Suppressor macrophage treated with lipopolysaccharide for 4 hours (primary cell): ENCODE measurements at places on chromosomes 1 and 21.

- DNase-seq: no peak
Observed at GRCh38 chr1:67204298-67204980, 38.2 kb downstream of the IL23R start.

- no peak for DNase-seq
Observed at GRCh38 chr1:36172983-36173382, 17.0 kb downstream of the MAP7D1 start.

DNA sequence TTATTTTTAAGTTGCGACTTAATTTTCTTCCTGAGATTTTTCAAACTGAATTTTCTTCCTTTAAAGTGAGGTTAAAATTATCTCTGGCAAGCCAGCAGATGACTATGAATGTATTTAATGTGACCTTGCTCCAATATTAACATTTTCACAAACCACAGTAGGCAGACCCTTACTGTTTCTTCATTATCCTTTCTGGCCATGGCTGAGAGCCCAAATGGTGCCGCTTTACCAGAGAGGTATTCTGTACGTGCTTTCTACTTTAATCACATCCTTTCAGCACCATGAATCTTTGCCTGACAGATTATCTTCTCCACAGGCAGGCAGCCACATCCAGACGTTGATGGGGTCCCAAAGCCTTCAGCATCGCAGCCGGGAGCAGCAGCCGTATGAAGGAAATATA, 129.6 kb downstream of the LRRC40 start:
- no peak for DNase-seq

GRCh38 chr1:173581383-173582079, 21.3 kb downstream of the SLC9C2 start:
- no peak for DNase-seq
